Upper lobe of right lung (tissue), 1 donor: ENCODE measurements at places on chromosomes 4 and X. TPM values are rescaled to one million over a fixed set of nuclear protein-coding genes. Genes with fewer than 3 reads are reported as not detected.

HTT gene
- 73.6 TPM for total RNA-seq

KLF8 gene
- total RNA-seq, result 16.3 TPM

MSANTD1 gene
- 1.0 TPM for total RNA-seq

DMRTC1 gene
- total RNA-seq, result 0.61 TPM

- DNase-seq, result no peak
- no peak overlapping the region for H3K27ac ChIP-seq
- no peaks in the 10 kb centered on the region for H3K27me3 ChIP-seq
- no peaks in the 10 kb centered on the region for H3K4me1 ChIP-seq
Measured at GRCh38 chr4:106160560-106160959, 155.4 kb downstream of the TBCK start.

- H3K27ac ChIP-seq, result no peak overlapping the region
- peaks cover 38% of the 10 kb centered on the region for H3K4me1 ChIP-seq
- no peak overlapping the region for H3K4me3 ChIP-seq
- no peaks in the 10 kb centered on the region for H3K27me3 ChIP-seq
- no peak for DNase-seq
Measured at GRCh38 chr4:41456559-41457101, 81.3 kb upstream of the LIMCH1 start.

- H3K27me3 ChIP-seq, result no peaks in the 10 kb centered on the region
- no peak overlapping the region for H3K27ac ChIP-seq
- no peaks in the 10 kb centered on the region for H3K4me1 ChIP-seq
- no peak overlapping the region for H3K4me3 ChIP-seq
- H3K36me3 ChIP-seq, result no peaks in the 10 kb centered on the region
- DNase-seq, result no peak
Measured at GRCh38 chr4:189029976-189030504, 890.8 kb downstream of the TRIML1 start.

- H3K27ac ChIP-seq, result no peak overlapping the region
- H3K27me3 ChIP-seq, result no peaks in the 10 kb centered on the region
- DNase-seq, result no peak
- H3K4me3 ChIP-seq, result no peak overlapping the region
Measured at GRCh38 chrX:50103866-50104566, 96.8 kb downstream of the AKAP4 start.

DNA sequence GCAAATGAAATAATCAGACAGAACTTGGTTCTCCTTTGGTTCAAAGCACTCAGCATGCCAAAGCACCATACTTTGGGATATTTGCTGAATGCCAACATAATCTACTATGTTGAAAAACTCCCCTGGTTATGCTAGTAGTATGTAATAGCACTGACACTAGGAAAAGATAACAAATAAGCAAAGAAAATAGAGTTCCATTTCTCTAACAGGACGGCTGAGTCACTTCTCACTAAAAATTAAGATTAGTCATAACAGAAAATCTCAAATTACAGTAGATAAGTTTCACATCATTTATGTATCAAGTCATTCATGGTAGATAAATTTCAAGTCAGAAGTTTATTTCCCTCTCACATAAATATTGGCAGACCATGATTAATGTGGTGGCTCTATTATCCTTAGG, 17.9 kb downstream of the PDHA2 start:
- no peak overlapping the region for H3K27ac ChIP-seq
- no peaks in the 10 kb centered on the region for H3K27me3 ChIP-seq
- no peaks in the 10 kb centered on the region for H3K36me3 ChIP-seq
- DNase-seq, result no peak
- no peaks in the 10 kb centered on the region for H3K4me1 ChIP-seq

- DNase-seq, result peak; percentile 72
- H3K4me3 ChIP-seq, result no peak overlapping the region
- no peaks in the 10 kb centered on the region for H3K27me3 ChIP-seq
- no peaks in the 10 kb centered on the region for H3K36me3 ChIP-seq
- H3K4me1 ChIP-seq, result no peaks in the 10 kb centered on the region
Measured at GRCh38 chrX:39886282-39886681, 211.5 kb downstream of the BCOR start.
